ENCODE measurements at places on chromosomes 16 and 17.

GRCh38 chr17:7237266-7237760 is 1.9 kb downstream of the PHF23 start:
- no peak for DNase-seq

DNA sequence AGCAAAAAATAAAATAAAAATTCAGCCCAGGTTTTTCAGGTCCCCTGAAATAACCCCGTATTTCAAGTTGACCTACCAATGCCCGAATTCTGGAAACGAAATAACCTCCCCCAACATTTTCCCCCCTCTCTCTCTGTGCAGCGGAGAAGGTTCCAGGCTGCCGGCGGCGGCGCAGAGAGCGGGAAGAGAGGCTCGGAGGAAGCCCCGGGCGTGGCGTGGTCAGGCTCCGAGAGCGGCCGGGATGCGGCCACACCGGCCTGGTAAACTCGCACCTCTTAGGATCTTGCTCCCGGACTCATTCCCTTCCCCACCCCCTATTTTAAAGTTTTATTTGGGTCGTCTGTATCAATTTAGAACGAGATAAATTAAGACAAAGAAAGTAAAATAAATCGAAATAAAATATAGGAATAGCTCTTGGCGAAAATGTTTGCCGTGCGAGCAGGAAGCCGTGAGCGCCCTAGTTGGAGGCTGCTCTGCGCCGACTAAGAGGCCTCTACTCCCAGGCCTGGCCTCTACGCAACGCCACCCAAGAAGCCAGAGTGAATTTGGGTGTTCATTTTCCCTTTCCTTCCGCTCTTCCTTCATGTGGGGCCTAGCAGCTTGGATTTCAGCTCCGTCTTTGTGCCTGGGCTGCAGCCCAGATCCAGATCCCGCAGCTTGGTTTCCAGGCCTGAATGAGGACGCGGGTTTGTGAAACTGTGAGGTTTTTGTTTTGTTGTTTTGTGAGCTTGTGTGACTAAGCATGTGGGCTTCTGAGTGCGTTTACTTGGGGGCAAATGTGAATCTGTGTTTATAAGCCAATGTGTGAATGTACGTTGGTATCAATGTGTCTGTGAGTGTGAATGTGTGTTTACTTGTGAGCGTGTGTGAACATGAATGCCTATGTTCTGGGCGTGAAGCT is 1.5 kb upstream of the HOXB6 start:
- DNase-seq: no peak

- DNase-seq: no peak
Observed at GRCh38 chr17:65109990-65110680, 27.0 kb upstream of the RGS9 start.

DNA sequence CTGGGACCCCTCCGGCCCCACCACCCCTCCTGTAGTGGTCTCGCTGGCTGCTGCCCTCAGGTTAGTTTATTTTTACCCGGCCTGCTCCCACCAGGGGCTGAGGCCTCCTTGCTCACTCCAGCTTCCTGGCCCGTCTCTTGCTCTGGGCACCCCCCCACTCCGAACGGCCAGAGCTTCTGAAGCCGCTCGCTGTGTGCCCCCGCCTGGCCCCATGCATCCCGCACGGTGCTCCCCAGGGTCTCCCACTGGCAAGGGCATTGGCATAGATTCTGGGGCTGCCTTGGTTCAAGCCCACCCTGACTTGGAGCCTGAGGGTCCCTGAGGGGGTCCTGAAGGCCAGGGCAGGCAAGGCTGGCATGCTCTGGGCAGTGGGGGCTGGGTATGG is 186.4 kb downstream of the SEC14L1 start:
- no peak for DNase-seq

- DNase-seq: no peak
Observed at GRCh38 chr17:44688675-44689476, 700 bp downstream of the CCDC43 start.

DNA sequence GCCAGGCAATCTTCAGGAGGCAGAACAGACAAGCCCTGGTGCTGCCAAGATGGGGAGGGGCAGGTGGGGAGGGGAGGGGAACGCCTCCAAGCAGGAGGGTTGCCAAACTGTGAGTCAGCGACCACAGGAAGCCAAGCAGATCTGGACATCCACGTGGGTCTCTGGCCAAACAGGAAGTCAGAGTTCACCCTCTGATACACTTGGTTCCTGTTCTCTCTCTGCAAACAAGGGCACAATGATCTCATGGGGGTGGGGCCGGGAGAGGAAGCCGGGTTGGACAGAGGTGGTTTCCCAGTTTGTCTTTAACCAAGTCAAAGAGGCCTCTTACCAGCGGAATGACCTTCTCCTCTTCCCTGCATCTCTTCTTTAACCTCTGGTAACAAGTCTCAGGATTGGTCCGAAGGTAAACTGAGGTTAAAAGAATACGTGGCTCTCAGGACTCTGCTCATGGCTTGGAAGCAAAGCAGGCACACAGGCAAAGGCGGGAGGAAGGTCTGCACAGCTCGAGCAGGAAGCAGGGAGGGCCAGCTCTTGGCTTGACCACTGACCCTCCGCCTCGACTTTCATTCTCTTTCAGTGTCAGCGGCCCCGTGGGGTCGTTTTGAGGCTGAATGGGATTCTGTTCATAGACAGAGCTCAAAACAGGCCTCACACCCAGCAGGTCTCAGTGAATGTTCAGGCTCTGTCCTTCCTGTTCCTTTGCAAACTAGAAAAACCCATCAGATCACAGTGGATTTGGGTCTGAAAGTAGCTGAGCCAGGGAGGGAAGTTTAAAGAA is 32.9 kb downstream of the TK2 start:
- peak; percentile 47 for DNase-seq

GRCh38 chr16:67664871-67665270 is 1.7 kb downstream of the ENKD1 start:
- no peak for DNase-seq

GRCh38 chr16:81107511-81107910 is 11.3 kb upstream of the GCSH start:
- no peak for DNase-seq

GRCh38 chr17:50514936-50515702 is 6.9 kb downstream of the MYCBPAP start:
- no peak for DNase-seq

DNA sequence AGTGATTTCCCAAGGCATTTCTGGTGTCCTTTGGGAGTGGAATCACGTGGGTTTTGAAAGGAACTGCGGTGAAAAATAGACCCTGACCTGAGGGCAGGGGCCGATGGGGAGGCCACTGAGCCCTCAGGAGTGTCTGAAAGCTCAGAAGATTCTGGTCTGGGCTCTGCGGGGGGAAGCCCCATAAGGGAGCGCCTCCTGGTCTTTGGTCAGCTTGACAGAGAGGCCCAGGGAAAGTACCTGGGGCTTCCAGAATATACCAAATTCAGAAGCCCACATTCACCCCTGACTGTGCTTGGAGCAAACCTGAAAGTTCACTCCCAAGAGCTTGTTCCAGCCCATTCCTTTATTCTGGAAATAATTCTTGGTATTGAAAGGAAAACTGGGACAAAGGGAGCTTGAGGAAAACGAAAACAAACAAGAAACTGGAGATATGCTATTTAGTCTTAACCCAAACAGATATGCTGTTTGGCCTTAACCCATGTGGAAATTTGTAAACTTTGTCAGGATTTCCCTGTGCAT is 23.2 kb upstream of the NAGLU start:
- DNase-seq: no peak

- DNase-seq: no peak
Observed at GRCh38 chr16:81350306-81350615, 35.5 kb downstream of the GAN start.

GRCh38 chr17:75685499-75685898 is 18.4 kb downstream of the SAP30BP start:
- DNase-seq: no peak

- no peak for DNase-seq
Observed at GRCh38 chr17:73883175-73883574, 238.9 kb upstream of the SDK2 start.

DNA sequence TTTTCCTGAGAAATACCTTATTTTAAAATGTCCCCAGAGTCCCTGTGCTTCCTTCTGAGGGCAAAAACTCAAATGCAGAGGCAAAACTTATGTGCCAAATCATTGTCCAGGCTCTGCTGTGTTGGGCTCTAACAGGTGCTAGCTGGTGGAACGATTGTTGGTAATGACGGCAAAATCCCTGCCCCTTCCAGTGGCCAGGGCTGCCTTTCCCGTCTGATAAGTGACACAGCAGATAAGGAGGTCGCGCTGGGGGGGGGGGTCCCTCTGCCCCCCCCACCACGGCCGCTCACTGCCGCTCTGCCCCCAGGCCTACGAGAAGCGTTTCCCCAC is 29.1 kb downstream of the SEC14L5 start:
- no peak for DNase-seq

GRCh38 chr16:23316232-23316631 is 14.1 kb downstream of the SCNN1B start:
- no peak for DNase-seq

DNA sequence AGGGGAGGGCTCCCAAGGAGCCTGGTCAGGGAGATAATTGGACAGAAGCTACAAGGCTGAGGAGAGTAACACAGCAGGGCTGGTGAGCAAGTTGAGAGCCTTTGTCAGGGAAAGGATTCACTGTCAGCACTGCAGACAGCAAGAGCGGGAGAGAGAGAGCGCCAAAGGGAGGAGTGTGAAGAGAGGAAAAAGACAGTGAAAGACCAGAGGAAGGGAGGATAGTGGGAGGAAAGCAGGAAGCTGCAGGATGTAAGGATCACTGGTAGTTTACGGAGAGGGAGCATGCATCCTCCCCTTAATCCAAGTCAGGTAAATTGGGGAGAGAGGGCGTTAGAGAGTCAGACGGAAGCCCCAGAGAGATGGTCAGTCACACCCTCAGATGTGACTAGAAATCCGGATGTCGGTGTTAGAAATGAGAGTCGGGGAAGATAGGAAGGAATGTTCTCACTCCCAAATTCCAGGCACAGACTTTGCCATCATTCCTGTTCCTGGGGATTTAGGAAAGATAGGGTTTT is 13.8 kb upstream of the SPOP start:
- DNase-seq: no peak

DNA sequence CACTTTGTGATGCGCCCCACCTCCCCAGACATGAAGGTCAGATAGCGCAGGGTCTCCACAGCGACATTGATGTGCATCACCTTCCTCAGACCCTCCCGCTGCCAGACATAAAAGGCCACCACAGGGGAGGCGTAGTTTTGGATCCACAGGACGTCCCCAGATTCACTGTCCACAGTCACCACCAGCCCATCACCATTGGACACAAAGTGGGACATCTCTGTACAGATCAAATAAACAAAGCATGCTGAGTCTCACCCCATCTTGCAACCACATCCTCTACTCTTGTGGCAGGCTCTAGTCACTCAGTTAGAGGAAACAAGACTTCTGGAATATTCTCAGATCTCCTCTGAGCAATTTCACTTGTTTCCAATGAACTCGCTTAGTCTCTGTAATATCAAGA is 46.3 kb upstream of the ICAM2 start:
- DNase-seq: no peak

GRCh38 chr16:49547448-49547847 is 173.8 kb downstream of the C16orf78 start:
- no peak for DNase-seq

DNA sequence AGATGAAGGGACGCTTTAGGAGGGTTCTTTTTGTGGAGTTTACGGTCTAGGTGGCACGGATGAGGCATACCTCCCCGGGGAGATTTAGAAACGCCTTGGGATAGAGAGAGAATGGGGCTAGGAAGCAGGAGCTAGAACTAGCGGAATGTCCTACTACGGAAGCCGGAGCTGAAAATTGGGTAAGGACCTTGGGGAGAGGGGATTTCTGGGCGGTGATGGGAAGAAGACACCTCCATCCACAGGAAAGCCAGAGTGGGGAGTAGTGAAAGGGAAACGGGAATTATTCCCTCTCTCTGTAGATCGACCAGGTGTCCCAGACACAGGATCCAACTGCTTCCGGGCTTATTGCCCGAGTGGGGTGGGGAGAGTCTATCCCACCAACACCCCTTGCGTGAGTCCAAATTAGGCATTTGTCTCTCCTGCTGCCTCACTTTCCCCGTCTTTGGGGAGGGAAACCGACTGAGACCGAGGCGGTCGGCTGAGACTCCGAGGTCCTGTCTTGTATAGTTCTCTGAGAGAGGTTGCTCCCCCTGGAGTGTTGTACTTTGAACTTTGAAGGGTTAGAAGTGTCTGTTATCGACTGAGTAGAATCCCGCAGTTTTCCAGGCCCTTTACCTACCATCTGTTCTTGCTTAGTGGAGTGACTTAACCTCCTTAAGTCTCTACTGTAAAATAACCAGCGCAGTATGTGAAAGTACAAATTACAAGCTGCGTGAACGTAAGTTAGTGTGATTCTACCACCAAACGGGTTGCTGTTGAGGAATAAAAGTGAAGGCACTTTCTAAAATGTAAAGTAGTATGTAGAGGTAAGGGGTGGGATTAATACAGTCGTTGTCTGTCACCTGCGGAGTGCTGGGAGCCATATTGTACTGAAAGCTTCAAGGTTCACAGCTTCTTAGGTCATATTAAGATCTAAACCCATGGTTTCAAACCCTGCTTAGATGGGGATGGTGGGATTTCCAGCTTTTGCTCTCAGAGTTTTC is 1.0 kb downstream of the RSPRY1 start:
- no peak for DNase-seq

GRCh38 chr17:61203671-61204131 is 195.9 kb upstream of the TBX2 start:
- no peak for DNase-seq

DNA sequence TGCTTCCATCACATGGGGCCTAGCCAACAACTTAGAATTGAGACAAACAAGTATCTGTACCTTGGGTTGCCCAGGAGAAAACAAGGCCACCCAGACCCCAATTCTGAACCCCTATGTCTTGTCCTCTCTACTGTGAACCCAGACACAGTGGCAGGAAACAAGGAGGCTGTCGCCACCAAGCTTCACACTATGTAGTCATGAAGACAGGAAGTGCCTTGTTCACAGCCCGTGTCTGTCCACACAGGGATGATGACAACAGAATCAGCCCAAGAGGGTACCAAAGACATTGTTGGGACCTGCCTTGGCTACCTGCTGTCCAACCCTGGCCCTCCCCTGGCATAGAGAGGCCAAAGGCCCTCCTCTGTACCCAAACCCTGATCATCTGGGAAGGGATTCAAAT is 84.8 kb downstream of the CDYL2 start:
- no peak for DNase-seq

- DNase-seq: no peak
Observed at GRCh38 chr16:48562475-48562874, 47.5 kb downstream of the N4BP1 start.

DNA sequence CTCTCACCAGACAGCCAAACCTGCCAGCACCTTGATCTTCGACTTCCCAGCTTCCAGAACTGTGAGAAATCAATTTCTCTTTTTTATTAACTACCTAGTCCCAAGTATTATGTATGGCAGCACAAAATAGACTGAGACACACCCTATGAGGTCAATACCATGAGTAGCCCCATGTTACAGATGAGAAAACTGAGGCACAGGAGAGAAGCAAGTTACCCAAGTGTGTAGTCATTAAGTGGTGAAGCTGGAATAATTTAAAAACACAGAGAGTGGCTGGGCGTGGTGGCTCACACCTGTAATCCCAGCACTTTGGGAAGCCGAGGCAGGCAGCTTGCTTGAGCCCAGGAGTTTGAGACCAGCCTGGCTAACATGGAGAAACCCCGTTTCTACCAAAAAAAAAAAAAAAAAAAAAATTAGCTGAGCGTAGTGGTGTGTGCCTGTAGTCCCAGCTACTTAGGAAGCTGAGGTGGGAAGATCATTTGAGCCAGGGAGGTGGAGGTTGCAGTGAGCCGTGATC is 4.9 kb downstream of the NQO1 start:
- no peak for DNase-seq

Data from activated naive CD4-positive, alpha-beta T cell treated with anti-CD3 and anti-CD28 coated beads, Interleukin-2, amount 50 U/mL, for 16 hours (primary cell).